ENCODE measurements at places on chromosomes 16 and 17.

DNA sequence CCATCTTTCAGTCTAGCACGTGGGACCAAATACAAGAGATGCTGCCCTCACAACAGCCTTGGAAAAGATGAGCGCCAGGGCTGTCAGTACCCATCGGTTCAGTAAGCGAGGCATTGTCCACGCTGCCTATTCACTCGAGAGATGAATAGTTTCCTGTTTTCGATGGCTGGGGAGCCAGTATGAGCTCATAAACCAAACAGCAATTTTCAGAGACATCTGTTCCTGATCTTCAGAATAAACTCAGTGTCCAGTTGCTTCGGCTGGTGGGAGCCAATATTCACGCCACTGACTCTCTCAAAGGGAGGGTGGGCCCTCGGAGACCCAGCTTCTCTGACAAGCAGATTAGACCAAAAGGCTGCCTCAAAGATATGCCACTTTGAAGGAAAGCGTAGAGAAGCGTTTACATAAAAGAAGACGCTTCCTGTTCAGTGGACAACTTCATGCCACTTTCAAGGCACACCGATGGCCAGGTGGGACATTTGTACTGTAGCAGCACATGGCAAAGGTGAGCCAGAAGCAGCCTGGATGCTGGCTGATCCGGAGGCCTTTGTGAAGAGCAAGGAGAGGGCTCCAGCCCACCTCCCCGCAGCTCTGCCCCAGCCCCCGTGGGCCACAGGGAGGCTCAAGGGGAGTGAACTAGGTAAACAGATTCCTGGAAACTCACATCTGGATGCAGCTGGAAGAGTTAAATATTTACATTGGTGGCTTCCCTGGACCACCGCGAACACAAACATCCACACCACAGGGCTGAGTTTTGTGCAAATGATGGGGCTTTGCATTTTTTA is 6.0 kb downstream of the TIMM22 start:
- no peak for DNase-seq

DNA sequence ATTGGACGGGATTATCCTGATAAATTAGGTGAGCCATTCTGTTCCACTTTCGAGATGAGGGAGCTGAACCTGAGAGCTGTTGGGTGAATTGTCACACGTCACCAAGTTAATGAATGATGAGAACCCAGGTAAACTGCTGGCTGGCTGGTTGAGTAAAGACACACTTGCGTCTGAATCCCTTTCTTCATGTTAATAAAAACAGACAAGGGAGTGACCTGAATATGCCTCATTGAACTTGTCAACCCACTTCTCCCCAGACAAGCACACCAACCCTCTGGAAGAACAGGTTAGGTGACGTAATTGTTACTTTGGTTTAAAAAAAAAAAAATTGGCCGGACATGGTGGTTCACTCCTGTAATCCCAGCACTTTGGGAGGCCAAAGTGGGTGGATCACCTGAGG is 400.9 kb upstream of the CDH5 start:
- DNase-seq = no peak

- peak; percentile 73 for DNase-seq
Measured at GRCh38 chr17:80252871-80253270, 7.8 kb upstream of the RNF213 start.

DNA sequence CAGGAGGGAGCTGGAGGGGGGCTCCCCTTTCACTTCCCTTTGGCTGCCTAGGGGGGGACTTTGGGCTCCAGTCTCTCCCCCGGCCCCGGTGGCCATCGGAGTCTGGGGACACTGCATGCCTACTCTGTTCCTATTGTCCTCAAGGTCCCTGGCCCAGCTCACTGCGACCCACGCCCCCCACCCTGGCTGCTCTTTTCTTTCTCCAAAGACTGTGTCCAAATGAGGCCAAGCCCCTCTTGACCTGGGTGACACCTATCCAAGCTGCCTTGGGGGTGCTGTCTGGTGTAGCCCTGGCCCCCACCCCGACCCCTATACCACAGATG is 12.9 kb downstream of the UBALD1 start:
- no peak for DNase-seq

DNA sequence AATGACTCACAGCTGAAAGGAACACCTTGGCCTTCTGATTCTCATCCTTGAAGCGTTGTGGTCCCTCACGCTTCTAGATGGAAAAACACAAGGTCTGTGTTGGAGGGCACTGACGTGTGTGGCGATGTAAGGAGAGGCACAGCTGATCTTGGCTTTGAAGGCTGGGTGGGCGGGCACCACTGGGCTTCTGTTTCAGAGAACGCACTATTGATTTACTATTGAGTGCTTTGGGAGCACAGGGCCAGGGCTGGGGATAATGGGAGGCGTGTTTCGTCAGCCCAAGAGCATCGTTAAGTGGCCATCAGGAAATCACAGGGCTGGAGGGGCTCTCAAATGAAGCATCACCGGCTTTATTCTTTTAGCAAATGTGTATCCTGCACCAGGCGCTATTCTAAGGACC is 70.7 kb downstream of the CMIP start:
- no peak for DNase-seq

- no peak for DNase-seq
Measured at GRCh38 chr16:74271872-74272271, 24.7 kb upstream of the PSMD7 start.

DNA sequence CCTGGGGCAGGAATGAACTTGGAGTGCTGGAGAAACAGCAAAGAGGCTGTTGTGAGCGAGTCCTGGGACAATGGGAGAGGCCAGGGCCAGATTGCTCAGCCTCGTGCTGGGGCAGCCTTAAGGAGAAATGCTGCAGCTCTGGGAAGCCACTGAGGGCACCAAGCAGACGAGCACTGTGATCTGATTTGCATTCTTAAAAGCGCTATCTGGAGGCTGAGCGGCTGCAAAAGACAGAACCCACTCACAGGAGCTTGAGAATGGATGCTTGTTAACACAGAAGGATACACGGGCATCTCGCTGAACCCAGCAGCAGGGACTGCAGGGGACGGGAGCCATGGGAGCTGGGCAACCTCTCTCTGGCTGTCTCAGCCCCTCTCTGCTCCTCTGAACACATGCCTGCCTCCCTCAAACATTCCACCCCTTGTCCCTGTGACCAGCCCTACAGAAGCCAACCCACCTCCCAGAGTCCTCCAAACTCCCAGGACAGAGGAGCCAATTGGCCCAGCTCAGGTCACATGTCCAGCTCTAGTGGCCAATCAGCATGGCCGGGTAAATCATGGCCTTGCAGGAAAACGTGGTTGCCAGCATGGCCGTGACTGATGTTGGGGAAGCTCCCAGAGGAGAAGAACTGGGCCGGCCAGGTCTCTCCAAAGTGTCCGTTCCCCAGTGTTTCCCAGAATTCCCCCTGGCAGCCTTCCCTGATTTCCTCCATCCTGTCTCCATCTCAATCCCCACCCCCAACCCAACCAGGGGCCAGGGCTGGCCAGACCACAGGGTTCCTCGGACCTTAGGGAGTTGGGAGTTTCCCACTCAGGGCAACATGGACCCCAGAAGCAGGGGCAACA is 60.3 kb downstream of the GSG1L start:
- no peak for DNase-seq

DNA sequence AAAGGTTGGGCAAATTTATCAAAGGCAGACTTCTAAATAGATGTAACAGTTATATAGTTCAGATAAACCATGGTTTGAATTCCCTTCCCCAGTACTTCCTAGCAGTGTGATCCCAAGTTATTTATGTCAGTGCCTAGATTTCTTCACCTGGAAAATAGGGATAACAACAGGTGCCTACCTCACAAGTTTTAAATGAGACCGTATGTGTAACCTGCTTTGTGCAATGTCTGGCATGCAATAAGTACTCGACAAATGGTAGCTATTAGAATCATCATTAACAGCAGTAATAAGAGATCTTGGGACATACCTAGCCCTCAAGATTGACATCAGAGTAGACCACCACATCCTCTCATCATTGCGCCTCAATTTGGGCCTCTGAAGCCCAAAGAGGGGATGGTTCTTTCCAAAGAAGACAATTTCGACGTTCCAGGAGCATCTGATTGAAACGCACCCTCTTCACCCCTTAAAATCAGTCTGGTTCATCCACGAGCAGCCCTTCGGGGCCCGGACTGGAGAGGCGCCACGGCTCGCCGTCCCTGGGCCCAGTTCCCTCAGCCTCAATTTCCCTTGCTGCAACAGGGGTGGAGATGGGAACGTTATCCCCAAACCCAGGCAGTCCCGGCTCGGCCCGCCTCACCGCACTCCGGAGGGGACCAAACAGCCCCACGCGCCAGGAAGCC is 541 bp downstream of the ACACA start:
- DNase-seq = no peak

DNA sequence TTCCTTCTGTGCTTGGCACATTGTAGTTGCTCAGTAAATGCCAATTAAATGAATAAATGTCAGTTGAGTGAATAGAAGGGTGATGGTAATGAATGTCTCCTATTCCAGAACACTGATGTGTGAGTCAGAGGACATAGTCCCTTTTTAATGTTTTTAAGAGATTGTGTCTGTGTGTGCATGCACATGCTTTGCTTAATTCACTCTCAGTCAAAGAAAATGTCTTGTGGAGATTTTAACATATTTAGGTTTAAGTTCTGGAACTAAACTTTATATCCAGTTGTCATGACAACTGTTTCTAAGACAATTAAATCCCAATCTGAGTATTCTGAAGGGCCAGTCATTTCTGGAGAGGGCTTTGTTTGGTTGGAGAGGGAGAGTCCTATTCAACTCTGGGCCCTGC is 255.3 kb upstream of the CDH11 start:
- DNase-seq = no peak

DNA sequence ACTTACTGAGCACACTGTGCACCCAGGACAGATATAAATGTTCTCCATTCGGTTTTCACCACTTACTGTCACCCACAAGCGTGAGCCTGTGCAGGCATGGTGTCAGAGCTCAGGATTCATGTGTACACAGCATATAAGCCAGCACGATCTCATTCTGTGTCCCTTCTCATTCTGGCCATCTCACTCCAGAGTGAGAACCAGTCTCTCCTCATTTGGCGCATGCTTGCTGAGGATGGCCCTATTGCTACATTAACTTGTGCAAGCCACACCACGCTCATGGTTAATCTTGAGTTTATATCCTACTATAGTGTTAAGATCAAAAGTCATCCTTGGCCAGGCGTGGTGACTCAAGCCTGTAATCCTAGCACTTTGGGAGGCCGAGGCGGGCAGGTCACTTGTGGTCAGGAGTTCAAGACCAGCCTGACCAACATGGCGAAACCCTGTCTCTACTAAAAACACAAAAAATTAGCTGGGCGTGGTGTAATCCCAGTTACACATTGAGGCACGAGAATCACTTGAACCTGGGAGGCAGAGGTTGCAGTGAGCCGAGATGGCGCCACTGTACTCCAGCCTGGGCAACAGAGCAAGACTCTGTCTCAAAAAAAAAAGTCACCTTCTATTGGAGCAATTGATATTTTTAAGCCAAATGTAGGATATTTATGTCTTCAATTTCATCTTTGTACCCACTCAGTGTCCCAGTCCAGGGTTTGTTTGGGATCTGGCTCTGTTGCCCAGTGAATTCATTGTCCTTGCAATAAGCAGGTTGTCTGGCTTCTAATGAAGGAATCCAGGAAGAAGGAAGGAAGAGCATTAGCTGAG is 20.9 kb downstream of the SOCS1 start:
- DNase-seq = no peak

DNA sequence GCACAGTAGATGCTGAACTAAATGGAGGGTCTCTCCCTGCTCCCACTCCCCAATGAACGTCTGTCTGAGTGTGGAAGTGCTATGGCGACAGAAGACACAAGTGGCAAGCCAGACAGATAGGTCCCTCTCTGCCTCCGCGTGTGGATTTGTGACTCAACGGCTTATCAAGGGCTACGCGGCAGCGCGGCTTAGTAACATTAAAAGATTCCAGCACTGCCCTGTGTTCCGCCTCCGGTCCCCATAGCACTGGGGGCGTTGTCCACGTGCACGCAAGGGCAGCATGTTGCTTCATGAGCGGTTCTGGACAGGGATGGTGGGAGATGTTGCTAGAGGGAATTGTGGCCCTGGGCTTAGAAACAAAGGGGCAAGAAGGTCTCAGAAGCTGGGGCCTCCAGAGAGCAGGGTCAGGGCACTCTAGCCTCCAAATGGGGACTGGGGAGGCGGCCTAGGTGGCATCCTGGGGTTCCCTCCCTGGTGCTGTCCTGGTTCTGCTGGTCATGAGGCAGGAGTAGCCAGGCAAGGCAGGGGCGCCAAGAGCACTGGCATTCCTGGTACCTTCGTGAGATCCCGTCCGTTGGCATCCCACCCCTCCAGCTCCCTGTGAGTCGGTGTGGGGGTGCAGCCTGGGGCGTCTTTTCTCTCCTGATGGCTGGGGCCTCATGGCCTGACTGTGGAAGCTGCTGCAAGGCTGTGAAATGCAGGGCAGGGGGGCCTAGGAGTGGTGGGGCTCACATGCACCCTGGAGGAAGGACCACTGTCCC is 9.1 kb downstream of the CRHR1 start:
- no peak for DNase-seq

All from stimulated activated CD8-positive, alpha-beta memory T cell treated with anti-CD3 and anti-CD28 coated beads, Interleukin-12 subunit alpha, Interleukin-12 subunit beta, amount 100 ng/mL, for 1 hour (primary cell).